Stimulated activated CD4-positive, alpha-beta T cell treated with anti-CD3 and anti-CD28 coated beads, Interleukin-4, amount 100 ng/mL, for 1 hour (primary cell): ENCODE measurements at places on chromosomes 11 and 22.

GRCh38 chr22:28710576-28711191 is 30.9 kb downstream of the CHEK2 start:
- DNase-seq: no peak

DNA sequence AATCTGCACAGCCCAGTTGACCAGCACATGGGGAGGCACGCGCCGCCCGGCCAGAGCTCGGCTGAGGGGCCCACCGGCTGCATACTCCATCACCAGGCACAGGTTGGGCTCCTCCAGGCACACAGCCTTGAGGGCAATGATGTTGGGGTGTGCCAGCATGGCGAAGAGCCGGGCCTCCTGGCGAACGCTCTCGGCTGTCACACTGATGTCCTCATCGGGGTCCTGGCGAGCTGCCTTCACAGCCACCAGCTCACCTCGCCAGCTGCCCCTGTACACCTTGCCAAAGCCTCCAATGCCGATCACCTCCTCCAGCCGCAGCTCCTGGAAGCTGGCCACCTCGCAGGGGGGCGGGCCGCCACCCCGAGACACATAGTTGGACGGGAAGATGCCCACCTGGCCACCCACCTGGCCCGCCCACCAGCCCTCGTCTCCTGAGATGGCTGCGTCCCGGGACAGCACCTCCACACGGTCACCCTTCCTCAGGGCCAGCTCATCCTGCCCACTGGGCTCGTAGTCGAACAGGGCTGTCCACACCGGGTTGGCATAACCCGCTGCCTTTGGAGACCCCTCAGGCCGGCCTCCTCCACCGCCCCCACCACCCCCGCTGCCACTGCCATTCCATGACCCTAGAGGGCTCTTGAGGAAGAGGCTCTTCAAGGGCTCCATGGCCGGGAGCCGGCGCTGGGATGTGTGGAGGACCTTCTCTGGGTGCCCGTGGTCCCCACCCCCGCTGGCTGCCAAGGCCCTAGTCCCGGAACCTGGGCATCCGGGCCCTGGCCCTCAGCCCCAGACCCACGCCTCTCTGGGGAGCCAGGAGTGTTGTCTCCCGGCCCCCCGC is 711 bp downstream of the MAP3K11 start:
- DNase-seq: no peak

- no peak for DNase-seq
These were observed 38.7 kb upstream of the TTLL12 start for GRCh38 chr22:43225609-43226008.

- no peak for DNase-seq
These were observed 5.3 kb upstream of the BRSK2 start for GRCh38 chr11:1384199-1384970.

DNA sequence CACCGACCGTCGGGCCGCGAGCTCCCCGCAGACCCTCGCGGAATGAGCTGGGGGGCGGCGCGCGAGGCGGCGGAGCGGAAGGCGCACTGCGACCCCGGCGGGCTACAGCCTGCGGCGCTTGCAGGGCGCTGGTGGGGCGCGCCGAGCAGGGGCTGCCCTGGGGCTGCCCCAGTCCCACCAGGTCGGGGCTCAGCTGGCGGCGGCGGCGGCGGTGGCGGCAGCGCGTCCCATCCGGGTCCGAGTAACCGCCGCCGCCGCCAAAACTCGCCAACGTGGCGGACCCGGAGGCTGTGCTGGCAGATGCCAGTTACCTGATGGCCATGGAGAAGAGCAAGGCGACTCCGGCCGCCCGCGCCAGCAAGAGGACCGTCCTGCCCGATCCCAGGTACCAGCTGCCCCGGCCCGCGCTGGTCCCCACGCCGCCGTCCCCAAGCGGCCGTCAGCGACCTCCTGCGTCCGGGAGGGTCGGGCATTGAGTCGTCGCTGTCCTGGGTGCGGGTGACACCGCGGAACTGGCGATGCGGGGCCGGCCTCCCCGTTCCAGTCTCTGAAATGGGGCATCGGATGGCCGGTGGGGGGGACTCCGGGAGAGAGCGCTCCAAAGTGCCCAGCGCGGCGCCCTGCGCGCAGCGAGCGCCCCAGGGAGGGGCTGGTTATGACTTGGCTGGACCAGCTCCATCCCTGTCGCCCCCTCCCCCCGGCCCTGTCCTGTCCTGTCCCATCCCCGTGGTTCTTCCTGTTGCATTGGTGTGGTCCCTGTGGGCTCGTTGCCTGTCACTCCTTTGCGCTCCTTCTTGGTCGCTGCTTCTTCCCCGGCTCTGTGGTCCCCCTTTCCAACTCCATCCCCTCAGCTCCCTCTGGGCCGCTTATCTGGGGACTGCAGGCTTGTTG is 63.5 kb downstream of the CRYBB2 start:
- no peak for DNase-seq

DNA sequence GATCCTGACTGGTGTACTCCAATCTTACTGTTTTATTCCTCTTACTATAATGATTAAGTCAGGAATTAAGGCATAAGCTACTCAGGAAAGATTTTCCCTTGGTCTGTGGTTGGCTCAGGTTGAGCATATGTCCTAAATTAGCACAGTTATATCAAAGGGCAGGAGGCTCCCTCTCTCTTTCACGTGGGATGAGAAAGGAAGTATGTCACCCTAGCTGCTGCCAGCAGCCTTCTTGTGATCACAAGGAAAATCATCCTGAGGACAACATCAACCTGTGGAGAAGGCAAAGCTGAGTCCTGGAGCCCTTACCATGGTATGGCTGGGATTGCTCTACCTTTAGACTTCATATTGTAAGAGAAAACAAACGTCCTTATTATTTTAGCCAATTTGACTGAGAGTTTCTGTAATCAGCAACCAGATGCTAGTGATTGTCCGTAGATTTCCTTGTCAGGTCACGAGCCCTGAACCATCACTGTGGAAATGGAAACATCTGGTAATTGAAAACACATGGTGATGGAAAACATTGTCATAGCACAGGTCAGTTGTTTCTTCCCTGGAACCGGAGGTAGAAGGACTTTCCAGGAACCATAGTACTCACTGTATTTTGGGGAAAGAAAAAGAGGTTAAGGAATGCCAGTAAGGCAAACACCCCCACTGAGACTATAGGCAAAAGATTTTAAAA is 40.6 kb upstream of the DEUP1 start:
- DNase-seq: no peak

DNA sequence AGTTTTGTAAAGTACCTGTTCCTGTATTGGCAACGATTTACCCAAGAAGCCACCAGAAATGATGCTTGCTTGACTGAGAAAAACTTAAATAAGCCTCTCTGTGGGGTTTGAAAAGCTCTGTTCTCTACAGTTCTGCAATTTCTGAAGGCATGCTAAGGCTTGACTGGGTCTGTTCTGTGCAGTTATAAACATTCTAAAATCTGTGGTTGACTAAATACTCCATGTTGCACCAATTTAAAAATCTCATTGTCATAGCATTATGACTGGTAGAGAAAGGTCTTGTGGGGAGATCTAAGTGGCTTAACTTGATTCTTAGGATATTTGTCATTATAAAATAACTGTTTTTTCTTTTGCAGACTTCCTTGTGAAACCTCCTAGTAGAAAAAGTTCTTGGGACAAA is 73.7 kb downstream of the MTMR3 start:
- DNase-seq: no peak

DNA sequence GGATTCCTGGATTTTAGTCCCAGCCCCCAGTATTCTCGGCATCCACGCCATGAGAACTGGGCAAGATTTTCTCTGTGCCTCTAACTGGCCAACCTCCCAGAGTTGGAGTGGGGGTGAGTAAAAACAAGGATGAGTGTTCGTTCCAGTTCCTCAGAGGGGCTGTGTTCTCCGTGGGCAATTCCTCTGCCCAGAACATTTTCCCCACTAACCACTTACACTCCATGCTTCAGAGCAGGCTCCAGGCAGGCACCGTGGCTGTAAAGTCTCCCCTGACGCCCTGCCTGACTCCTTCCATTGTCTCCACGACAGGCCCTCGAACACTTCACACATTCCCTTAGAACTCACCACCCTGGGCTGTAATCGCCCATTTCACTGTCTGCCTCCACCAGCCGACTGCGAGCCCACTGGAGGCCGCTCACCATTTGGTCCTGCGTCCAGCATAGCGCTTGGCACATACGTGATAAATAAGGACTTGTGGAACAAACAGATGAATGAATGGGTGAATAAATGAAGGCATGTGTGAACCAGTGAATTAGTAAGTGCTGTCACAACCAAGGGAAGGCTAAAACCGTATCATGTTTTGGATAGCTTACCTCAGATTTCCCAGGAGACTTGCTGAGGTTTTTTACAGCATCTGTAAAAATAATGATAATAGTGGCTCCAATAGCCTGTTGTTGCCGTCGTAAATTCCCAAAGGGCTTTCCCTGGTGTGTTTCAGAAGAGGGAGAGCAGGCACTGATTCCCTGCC is 6.1 kb downstream of the APLNR start:
- DNase-seq: no peak

DNA sequence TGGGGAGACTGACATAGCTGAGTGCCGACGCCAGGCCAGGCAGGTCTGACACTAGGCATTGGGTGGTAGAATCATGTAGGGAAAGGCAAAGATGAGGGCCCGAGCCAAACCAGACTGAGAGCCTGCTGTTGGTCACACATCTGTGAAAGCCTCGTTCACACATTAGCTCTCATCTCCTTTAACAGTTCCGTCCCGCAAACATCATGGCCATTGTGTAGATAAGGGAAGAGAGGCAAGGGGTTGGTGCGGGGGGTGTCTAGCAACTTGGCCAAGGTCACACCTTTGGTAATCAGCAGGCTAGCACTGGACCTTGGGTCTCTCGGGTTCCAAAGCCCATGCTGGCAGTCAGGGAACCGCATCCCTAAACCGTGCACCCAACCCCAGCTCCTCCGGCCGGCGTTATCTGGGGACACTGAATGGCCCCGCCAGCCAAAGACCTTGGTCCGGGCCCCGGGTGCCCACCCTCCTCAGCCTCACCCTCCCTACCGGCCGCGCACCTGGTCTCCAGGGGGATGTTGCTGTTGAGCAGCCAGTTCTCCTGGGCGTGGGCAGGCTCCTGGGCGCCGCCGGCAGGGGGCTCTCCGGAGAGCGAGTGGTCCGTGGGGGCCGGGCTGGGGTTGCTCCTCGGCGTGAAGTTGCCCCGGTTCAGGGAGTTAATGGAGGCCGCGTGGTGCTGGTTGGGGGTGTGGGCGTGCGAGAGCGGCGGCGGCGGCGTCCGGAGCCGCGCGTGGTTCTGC is 328.3 kb upstream of the NARS2 start:
- DNase-seq: no peak

DNA sequence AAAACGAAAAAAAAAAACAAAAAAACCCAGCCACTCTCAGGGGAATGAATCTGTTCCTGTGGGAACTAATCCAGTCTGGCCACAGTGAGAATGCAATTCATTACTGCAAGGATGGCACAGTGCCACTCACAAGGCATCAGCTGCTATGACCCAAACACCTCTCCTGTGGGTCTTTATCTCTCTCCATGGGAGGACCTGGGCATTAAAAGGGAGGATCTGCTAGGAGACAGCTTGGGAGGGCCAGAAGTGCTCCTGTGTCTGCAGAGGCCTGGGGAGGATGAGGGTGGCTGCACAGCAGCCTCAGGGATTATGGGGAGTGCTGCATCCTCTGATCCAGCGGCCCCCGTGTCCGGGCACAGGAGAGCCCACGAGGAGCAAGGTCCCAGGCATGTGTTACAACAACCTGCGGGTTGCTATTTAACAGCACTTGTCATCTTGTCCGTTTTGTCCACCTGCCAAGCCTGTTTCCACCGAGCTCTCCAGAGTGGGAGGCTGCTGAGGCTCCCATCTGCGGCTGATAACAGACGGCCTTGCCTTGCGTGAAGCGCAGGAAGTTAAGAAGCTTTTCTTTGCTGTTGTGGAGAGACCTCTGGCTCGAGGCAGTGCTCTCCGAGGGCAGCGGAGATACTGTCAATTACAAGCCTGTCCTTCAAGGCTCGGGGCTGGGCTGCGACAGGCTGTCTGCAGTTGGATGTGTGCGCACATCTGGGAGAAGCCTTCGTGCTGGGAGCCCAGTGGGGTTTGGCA is 97.7 kb downstream of the NXPE2 start:
- no peak for DNase-seq

GRCh38 chr11:111193924-111194490 is 51.5 kb upstream of the POU2AF2 start:
- no peak for DNase-seq

- DNase-seq: no peak
These were observed 18.2 kb upstream of the CCDC34 start for GRCh38 chr11:27381238-27381666.
